ENCODE measurements at places on chromosomes 4 and X.

DNA sequence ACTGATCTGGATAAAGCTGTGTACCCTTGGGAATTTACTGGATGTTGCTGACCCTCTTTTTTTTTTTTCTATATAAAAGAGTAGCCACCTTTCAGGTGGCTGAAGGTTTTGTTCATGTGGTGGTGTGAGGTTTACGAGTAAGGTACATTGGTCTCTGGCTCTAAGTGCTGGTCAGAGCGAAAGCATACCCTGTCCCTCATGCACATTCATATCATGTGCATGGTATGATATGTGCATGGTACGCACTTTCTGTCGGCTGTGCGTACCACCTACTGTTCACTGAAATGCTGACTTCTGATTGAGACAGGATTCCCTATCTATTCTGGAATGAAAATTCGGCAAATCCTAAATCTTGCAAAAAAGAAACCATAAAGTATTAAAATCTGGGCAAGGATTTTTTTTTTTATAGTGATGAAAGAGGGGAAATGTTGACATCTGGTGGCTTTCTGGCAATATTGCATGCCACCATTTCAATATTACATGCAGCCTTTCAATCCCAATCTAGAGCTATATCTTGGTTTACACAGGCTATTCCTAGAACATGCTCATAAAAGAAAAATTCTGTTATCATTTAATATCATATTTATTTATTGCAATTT is 32.8 kb downstream of the FAM149A start:
- no peak for DNase-seq

GRCh38 chr4:183541752-183542040 is 36.8 kb downstream of the ING2 start:
- no peak for DNase-seq

GRCh38 chr4:152738827-152739226 is 40.7 kb downstream of the TIGD4 start:
- DNase-seq, result no peak

GRCh38 chr4:114999880-115000279 is 113.5 kb downstream of the NDST4 start:
- DNase-seq, result no peak

- no peak for DNase-seq
These were observed 195.7 kb upstream of the IGFBP7 start for GRCh38 chr4:57305836-57306235.

All from activated effector memory CD4-positive, alpha-beta T cell treated with Interleukin-2 at 50 U/mL for 16 hours (primary cell).